ENCODE measurements at places on chromosomes 5 and 9. TPM values are rescaled to one million over a fixed set of nuclear protein-coding genes. Genes with fewer than 3 reads are reported as not detected.

The CCL28 gene
- 0.18 TPM for total RNA-seq

The SLCO4C1 gene
- total RNA-seq: not detected

The DNAI1 gene
- not detected for total RNA-seq

The SHC3 gene
- total RNA-seq: 0.16 TPM

The COL5A1 gene
- total RNA-seq: 148 TPM

The SPAAR gene
- total RNA-seq: not detected

The ENTPD8 gene
- total RNA-seq: not detected

The TMEM232 gene
- 2.1 TPM for total RNA-seq

The ZNF354C gene
- total RNA-seq: not detected

The IL17B gene
- total RNA-seq: 1.00 TPM

The ATP10B gene
- not detected for total RNA-seq

The CD74 gene
- total RNA-seq: not detected

The OCLN gene
- total RNA-seq: 45.6 TPM
